Fibroblast of pulmonary artery (primary cell): ENCODE measurements at places on chromosomes 3 and 15.

GRCh38 chr3:71050538-71051258 is 532.8 kb downstream of the FOXP1 start:
- peak; percentile 50 for DNase-seq

GRCh38 chr3:176584413-176585176 is 612.7 kb downstream of the TBL1XR1 start:
- DNase-seq = peak; percentile 74

GRCh38 chr15:25695875-25696760 is 167.0 kb downstream of the ATP10A start:
- no peak for DNase-seq

DNA sequence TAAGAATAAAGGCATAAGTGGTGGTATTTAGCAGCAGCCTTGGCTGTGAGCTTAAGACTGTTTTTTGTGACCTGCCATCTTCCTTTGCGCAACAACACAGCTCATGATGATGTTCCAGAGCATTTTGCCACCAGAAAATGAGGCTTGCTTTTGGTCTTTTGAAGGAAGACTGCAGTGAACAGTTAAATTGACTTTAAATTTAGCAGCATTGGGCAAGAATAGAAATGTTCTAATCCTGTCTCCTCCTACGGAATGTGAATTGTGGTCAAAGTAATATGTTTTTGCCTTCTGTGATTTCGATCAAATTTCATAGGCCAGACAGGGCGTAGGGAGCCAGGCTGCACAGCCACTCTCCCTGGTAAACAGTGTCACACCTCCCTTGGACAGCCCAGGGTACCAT is 460.7 kb upstream of the RASGRP1 start:
- DNase-seq = peak; percentile 13

GRCh38 chr3:172580680-172581401 is 57.6 kb upstream of the TNFSF10 start:
- no peak for DNase-seq

GRCh38 chr3:131658771-131659170 is 156.0 kb upstream of the MRPL3 start:
- no peak for DNase-seq

DNA sequence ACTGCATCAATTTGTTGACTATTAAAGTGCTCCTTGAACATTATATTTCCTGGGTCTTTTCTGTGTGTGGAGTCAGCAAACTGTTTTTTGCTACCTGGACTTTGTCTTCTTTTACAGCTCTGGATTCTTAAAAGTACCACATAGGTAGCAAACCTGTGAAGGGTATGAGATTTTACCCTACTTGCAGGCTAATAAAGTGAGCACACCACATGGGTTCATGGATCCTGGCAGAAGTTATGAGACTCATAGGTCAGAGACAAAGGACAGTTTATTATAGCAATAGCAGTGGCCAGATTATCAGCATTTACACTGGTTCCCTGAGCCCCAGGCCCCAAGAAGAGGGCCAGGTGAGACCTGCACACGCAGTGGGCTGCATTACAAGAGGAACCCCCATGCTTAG is 8.0 kb upstream of the SACM1L start:
- DNase-seq = no peak

- no peak for DNase-seq
Measured at GRCh38 chr3:181694805-181695660, 16.7 kb upstream of the SOX2 start.

GRCh38 chr3:67620869-67621268 is 33.5 kb downstream of the SUCLG2 start:
- no peak for DNase-seq

GRCh38 chr3:14793126-14793857 is 25.5 kb upstream of the FGD5 start:
- DNase-seq = no peak
